Kidney epithelial cell (primary cell): ENCODE measurements at places on chromosomes 2 and 18.

DNA sequence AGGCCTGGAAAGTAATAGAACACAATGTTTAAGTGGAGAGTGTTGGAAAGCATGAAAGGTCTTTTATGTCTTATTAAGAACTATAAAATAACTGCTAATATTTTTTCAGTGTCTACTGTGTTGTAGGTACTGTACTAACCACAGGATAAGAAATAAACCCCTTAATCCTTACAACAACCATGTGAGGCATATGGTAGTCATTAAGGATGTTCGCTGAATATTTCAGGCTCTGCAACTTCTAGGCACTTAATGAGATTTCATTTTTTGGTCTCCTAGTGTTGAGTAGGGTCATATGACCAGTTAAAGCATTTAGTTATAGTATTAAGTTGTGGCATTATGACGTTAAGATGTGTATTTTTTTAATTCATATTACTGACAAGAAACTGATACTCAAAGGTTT is 346.6 kb upstream of the KCNH7 start:
- DNase-seq: no peak

DNA sequence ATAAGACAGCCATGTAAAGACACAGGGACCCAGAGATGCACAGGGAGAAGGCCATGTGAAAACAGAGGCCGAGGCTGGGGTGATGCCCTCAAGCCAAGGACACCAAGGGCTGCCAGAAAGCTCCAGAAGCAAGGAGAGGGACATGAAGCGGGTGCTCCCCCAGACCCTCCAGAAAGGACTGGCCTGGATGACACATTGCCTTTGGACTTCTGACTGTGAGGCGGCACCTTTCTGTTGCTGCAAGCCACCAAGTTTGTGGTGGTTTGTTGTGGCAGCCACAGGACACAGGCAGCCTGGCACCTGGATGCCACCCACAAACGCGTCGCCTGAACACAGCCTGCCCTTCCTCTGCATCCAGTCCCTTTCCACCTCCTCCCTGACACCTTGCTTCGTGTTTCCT is 67.1 kb downstream of the RHOB start:
- DNase-seq: no peak

- no peak for DNase-seq
These were observed 1.4 kb upstream of the NRP2 start for GRCh38 chr2:205680903-205681302.

DNA sequence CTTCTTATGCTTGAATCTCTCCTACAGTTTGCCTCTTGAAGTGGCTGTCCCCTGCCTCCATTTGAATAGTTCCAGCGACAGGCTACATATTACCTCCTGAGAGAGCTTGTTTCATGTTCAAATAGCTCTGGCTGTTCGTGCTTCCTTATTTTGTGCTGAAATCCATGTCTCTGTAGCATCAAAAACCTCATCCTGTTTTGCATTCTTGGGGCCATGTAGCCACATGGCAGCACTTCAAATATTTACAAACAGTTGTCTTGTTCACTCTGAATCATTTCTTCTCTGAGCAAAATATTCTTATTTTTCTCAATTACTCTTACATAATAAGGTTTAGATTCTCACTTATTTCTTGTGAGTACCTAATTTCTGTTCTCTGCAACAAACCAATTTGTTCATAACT is 1243.1 kb upstream of the NXPH2 start:
- no peak for DNase-seq

- no peak for DNase-seq
These were observed 319.0 kb downstream of the BCL11A start for GRCh38 chr2:60234274-60234986.

GRCh38 chr2:74197049-74197448 is 1.4 kb upstream of the MTHFD2 start:
- DNase-seq: no peak

- DNase-seq: no peak
These were observed 111.5 kb downstream of the MAPK4 start for GRCh38 chr18:50671376-50671775.

DNA sequence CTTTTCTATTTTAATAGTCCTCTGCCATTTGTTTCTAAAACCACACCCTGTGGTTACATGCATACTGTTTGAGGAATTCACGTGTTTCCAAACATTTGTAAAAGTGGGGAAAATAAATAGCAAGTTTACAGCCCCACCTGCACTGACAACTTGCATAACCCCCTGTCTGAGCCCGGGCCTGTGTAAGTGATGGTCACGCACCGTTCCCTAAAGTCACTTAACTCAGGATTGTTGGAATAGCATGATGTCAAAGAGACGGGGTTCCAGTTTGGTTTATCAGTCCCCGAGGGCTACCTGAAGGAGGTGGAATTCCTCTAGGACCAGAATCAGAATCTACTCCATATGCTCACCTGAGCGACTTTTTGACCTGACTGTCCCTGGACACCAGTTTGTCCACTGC is 30.5 kb downstream of the ACKR3 start:
- DNase-seq: no peak

DNA sequence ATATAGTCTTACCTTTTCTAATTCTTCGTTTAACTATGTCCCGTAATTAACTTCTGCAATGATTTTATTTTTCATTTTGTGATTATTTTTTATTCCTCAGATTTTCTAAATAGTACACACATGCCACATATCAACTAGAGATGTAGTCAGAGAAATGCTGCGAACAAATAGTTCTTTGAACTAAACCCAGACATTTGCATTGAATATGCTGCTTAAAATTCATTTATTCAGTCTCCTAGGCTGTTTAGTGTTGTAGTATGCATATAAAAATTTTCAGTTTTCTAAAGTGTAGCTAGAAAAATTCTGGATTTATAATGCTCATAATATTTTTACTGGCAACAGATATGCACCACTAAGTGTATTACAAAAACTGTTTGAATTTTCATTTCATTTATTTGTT is 68.9 kb upstream of the SLC38A11 start:
- DNase-seq: no peak

- peak; percentile 31 for DNase-seq
These were observed 76.5 kb downstream of the CYBRD1 start for GRCh38 chr2:171598713-171599319.
